Esophagus (tissue), 2 donors: ENCODE measurements at places on chromosomes 13 and 19. TPM values are rescaled to one million over a fixed set of nuclear protein-coding genes. Genes with fewer than 3 reads are reported as not detected.

Gene ANKRD24
- 0.59 TPM for polyA plus RNA-seq

Gene ZNF728
- polyA plus RNA-seq: 0.04 TPM

Gene KLK3
- polyA plus RNA-seq: not detected

Gene PDX1
- not detected for polyA plus RNA-seq

Gene USHBP1
- polyA plus RNA-seq: 2.9 TPM

Gene SULT2A1
- not detected for polyA plus RNA-seq

Gene CERS1
- polyA plus RNA-seq: 0.12 TPM

Gene FPR1
- polyA plus RNA-seq: 1.00 TPM

Gene PTPRH
- polyA plus RNA-seq: 0.19 TPM

Gene FAAP24
- polyA plus RNA-seq: 0.51 TPM

Gene ZNF492
- polyA plus RNA-seq: 0.15 TPM

Gene OR7A10
- not detected for polyA plus RNA-seq

Gene SNRNP70
- 252 TPM for polyA plus RNA-seq

Gene EFNB2
- polyA plus RNA-seq: 8.4 TPM

Gene GARRE1
- 4.6 TPM for polyA plus RNA-seq

Gene SYT3
- polyA plus RNA-seq: 0.09 TPM

Gene NPHS1
- polyA plus RNA-seq: not detected

Gene ZNF708
- 3.3 TPM for polyA plus RNA-seq

Gene SHC2
- polyA plus RNA-seq: 5.3 TPM

Gene BCAM
- 22.1 TPM for polyA plus RNA-seq

Gene COQ8B
- 27.2 TPM for polyA plus RNA-seq

Gene CGB1
- polyA plus RNA-seq: not detected

Gene PROZ
- not detected for polyA plus RNA-seq

Gene CYP4F11
- 4.9 TPM for polyA plus RNA-seq

Gene RCBTB2
- 8.7 TPM for polyA plus RNA-seq

Gene DIRAS1
- polyA plus RNA-seq: 1.9 TPM

Gene KMT2B
- 33.8 TPM for polyA plus RNA-seq

Gene LHB
- 0.29 TPM for polyA plus RNA-seq

Gene CEACAM20
- not detected for polyA plus RNA-seq

Gene CLEC17A
- 0.01 TPM for polyA plus RNA-seq

Gene MYO16
- 0.06 TPM for polyA plus RNA-seq

Gene CEACAM8
- not detected for polyA plus RNA-seq

Gene ZNF540
- 1.1 TPM for polyA plus RNA-seq
